ENCODE measurements at places on chromosomes 4 and X. TPM values are rescaled to one million over a fixed set of nuclear protein-coding genes. Genes with fewer than 3 reads are reported as not detected.

DNA sequence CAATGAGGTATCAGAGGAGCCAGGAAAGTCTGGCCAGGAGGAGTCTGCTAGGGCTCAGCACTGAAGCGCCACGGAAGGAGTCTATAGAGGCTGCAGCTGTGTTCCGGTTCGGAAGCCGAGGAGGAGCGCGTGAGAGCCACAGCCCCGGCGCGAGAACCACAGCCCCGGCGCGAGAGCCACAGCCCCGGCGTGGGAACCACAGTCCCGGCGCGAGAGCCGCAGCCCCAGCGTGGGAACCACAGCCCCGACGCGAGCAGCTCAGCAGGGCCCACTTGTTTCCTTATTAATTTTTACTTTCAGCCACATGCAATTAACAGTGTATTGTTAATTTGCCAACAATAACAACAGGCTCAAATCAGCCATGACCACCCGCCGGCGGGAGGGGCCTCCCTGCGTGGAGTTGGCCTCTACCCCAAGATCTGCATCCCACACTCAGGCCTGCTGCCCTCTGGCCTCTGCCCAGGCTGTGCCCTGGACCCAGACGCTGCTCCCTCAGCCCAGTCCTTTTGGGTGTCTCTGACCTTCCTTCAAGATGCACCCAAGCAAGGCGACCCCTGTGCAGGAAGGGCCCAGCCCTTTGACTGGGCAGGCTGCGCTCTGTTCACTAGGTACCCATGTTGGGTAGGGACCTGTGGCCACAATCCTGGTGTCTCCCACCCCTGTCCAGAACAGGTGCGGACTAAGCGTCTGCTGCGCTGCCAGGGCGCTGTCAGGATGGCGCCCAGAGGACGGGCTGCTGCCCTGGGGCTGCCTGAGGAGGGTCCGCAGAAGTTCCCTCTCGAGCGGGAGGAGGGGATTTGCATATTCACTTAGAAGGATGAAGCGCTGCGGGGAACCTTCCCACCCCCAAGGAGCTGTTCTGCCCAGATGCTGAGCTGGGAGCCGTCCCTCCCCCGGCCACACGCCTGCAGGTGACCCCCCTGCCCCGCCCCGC lies 113.8 kb downstream of the ADRA2C start:
- DNase-seq, result no peak

GRCh38 chrX:1391370-1391706 lies 575 bp downstream of the SLC25A6 start:
- DNase-seq, result peak; percentile 97

The ZNF518B gene
- 17.2 TPM for total RNA-seq

GRCh38 chr4:184748251-184748652 lies 14.4 kb upstream of the CENPU start:
- no peak for DNase-seq

GRCh38 chrX:148806145-148806870 lies 305.9 kb downstream of the AFF2 start:
- DNase-seq, result no peak

The TTC29 gene
- total RNA-seq, result not detected

Measured in psoas muscle (tissue), 8 donors.